ENCODE measurements at places on chromosomes 4 and X. TPM values are rescaled to one million over a fixed set of nuclear protein-coding genes. Genes with fewer than 3 reads are reported as not detected.

DNA sequence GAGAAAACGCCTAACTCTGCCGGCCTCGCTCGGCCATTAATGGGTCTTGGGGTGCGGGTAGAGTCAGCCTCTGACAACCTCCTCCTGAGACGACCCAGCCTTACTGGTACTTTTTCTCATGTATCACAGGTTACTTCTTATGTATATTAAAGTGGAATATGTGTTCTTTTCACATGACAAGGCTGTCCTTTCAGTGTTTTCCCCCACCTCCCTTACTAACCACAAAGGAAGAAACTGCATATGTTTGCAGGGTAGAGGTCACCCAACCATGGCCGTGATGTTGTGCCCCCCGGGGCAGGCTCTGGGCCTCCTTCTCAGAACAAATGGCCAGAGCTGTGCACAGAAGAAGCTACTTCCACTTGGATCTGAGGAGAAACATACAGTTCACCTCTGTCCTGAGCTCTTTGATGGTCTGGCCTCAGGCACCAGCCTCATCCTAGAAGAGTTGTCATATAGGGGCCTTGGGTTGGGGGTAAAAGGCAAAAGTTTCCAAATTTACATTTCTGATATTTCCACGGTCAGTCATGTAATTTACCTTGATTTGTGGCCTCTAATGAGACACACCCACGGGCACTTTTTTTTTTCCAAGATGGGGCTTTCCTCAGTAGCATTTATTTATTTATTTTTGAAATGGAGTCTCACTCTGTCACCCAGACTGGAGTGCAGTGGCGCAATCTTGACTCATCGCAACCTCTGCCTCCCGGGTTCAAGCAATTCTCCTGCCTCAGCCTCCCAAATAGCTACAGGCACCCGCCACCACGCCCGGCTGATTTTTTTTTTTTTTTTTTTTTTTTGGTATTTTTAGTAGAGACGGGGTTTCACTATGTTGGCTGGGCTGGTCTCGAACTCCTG is 1.9 kb downstream of the SOWAHD start:
- no peak for DNase-seq

DNA sequence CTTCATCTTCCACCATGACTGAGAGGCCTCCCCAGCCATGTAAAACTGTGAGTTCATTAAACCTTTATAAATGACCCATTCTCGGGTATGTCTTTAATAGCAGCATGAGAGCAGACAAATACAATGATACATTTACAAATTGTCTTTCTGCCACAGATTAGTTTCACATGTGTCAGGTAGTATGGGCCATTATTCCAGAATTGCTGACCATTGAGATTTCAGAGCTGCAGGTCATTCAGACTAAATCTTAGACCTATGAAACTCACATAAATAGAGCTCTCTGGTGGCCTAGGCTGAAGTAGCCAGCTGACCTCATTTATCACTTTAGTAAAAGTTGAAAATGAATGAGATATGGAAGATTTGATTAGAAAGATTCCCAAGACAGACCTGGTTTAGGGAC is 105.8 kb downstream of the FIP1L1 start:
- DNase-seq = no peak

GRCh38 chr4:126109836-126110235 is 795.1 kb downstream of the FAT4 start:
- no peak for DNase-seq

- no peak for DNase-seq
Measured at GRCh38 chrX:102712981-102713625, 855 bp downstream of the GPRASP2 start.

DNA sequence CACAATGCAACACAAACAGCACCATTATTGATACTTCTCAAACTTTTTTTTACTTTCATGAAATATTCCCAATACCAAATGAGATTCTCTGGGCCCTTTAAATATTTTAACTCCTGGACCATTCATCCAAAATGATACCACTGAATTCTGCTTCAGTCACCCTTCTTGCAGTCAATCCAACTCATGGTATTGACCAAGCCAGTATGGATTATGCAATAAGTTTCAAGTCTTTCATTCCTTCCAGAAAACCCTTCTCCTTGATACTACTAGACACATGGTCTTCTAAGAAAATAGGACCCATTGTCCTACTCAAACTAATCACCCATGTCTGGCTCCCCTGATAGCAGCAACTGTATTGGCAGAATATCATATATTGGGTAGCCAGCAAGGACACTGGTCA is 23.0 kb downstream of the ZNF721 start:
- DNase-seq = no peak

GRCh38 chr4:99382745-99383360 is 30.3 kb upstream of the ADH1C start:
- no peak for DNase-seq

- DNase-seq = no peak
Measured at GRCh38 chrX:68273887-68274286, 159.4 kb downstream of the OPHN1 start.

DNA sequence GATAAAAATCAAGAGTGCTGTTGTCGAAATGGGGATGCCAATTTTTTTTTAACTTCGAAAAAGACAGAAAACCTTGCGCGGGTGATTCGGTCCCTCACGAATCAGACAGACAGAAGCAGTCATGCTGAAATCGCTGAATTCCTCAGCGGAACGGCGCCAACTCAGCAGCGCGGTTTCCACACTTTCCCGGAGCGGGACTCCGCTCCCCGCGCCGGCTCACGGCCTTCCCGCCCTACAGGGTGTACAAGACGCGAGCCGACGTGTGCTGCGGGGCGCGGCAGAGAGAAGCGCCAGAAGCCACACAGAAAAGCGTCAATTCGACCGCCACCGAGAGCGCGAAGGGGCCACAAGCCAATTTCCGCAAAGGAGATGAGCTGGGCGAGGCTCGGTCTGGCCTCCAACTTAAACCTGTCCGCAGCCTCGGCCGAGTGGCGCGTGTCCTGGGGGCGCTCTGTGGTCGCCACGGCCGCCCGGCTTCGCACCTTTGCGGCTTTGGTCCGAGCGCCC is 1.3 kb downstream of the NEXMIF start:
- DNase-seq = no peak

DNA sequence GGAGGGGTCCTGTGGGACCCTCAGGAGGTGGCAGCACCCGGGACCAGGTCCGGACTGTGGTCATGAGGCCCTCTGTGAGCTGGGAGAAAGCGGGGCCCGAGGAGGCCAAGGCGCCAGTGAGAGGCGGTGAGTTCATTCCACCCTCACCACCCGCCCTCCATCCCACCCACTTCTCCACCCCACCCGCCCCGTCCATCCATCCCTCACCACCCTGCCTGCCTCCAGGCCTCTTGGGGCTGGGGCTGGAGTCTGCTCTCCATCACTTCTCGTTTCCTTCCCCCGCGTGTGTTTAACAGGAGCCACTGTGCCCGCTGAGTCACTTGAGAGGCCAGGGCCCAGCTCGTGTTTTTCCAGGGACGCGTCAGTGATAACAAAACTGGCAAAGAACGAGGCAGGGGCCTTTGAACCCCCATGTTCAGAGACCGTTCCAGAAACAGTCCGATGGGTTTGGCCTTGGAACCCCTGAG is 6.2 kb downstream of the SH3TC1 start:
- no peak for DNase-seq

- DNase-seq = no peak
Measured at GRCh38 chrX:32155044-32155638, 1056.2 kb downstream of the DMD start.

GRCh38 chr4:123127218-123127617 is 204.8 kb upstream of the NUDT6 start:
- DNase-seq = no peak

DNA sequence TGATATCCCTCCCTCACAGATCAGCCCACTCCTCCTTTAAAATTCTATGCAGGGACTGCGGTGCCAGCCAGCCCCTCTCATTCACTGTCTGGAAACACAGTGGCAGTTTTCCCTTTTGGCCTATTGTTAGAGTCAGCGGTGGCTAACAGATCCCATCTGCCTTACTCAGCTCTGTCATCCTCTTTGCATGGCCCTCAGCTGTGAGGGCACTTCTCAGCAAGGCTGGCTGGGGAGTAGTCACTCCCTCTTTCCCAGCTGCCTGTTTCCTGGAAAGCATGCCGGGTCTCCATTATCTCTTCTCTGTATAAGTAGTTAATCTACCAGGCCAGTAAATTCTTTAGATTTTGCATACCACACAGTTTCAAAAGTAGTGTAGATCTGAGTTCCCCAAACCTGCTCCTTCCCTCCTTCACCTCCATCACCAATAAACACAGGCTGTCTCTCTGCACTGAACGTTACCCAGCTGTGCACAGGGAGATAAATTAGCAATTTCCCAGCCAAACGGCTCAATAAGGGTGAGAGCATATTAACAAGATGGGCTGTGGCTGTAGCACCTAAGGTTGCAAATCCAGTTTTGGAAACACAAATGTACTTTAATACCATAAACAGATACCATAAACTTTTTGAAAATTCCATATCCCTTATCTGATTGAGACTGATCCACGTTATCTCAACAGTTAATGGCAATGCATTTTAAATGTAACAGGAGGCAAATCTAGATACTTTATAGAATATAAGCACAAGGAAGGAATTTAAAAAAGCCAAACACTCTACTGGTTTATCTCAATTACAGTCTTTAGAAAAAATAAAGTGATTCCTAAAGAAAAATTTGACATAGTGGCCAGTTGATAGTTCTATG is 229.3 kb downstream of the ANKRD50 start:
- DNase-seq = no peak

GRCh38 chr4:41359836-41360213 is 103.1 kb downstream of the UCHL1 start:
- DNase-seq = no peak

GRCh38 chr4:10033191-10033881 is 12.0 kb upstream of the SLC2A9 start:
- DNase-seq = no peak

- DNase-seq = no peak
Measured at GRCh38 chrX:19708683-19709082, 178.7 kb downstream of the SH3KBP1 start.

DNA sequence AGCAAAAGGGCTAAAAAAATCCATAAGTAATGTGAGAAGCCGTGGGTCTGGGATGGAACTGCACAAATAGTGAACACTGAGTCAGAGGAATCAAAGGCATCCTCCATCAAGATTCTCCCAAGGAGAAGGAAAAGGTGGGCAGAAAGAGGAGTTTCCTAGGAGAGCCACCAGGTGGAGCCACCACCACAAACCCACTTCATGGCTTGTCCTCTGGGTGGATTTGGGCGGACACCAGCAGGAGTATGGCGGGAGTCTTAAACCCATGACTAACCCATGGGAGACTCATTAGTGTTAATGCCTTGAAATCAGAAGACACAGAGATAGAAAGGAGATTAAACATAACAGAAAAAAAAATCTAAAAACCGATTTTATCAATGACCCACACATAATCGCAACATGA is 147.7 kb downstream of the SH3KBP1 start:
- no peak for DNase-seq

DNA sequence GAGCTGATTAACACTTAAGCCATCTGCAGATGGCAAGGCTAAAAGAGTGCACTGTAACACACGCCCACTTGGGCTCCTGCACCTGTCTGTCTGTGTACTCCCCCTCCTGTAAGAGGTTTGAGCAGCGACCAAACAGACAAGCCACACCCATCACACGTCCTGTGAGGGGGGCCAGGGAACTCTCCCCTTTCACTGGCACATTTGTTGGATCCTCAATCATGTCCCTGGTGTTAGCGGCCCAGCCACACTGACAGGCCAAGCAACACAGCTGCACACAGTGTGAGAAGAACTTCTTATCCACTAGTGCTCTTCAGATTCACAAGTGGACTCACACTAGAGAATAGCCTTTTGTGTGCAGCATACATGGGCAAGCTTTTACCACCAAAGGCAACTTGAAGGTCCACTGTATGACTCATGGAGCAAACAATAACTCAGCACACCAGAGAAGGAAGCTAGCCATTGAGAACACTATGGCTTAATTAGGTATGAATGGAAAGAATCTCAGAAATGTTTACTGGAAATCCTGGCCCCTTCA is 29.1 kb upstream of the UTP14A start:
- no peak for DNase-seq

GRCh38 chrX:33194876-33195433 is 16.4 kb downstream of the DMD start:
- no peak for DNase-seq

- DNase-seq = no peak
Measured at GRCh38 chrX:19658030-19658429, 142.7 kb upstream of the MAP3K15 start.

DNA sequence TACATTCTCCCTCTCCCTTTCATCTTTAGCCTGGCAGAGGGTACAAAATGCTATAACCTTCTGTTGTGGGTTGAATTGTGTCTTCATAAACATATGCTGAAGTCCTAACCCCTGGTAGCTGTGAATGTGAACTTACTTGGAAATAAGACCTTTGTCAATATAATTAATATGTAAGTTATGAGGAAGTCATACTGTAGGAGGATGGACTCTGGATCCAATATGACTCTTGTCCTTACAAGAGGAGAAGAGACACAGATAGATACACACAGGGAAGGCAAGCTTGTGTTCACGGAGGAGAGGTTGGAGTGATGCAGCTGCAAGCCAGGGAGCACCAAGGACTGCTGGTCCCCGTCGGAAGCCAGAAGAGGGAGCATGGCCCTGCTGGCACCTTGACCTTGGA is 94.7 kb downstream of the SLC2A9 start:
- DNase-seq = no peak

GRCh38 chr4:663438-664428 is 10.3 kb downstream of the ATP5ME start:
- DNase-seq = no peak

DNA sequence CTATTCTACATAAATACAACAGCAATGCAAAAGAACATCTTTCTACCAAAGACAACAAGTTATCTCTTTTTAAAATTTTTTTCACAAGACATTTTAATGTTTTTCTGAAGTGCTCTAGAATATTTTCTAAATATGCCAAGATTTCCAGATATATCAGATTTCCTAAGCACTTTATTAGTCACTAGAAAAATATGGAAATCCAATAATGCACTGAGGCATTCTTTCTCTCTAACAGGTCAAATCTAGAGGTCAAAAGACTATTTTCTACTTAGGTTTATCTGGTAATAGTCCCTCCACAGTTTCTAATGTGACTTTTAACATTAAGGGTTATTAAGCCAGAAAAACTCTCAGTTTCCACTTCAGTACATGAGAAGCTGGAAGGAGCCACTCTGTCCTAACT is 1041.2 kb upstream of the INTU start:
- DNase-seq = no peak

DNA sequence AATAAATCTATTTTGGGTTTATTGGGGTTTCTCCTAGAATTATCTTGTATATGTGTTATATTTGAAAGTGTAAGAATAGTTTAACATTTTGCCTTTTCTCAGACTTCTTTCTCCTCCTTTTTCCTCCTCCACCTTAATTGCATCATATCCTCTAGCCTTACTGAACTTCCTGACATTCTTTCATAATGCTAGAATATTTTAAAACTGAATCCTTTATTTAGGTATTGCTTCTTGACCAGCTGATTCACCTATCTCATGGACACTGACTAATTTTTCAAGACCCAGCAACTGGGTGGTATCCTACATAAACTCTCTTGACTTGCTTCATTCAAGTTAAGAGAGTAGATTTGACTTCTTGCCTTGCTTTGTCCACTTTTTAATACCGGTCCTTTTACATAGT is 1508.9 kb downstream of the STIM2 start:
- no peak for DNase-seq

SPIN2B gene
- 17.7 TPM for total RNA-seq

HAND2 gene
- total RNA-seq = not detected

FAM241A gene
- total RNA-seq = 0.19 TPM

HPGD gene
- total RNA-seq = not detected

USP17L30 gene
- total RNA-seq = not detected

GRID2 gene
- total RNA-seq = not detected

ARHGAP24 gene
- 29.6 TPM for total RNA-seq
